ENCODE measurements at places on chromosomes 3 and 15.

- DNase-seq: no peak
Observed at GRCh38 chr15:24898715-24899272, 56.0 kb upstream of the SNRPN start.

- DNase-seq: peak; percentile 80
Observed at GRCh38 chr3:169813757-169814517, 1.2 kb upstream of the LRRC34 start.

GRCh38 chr15:91821458-91821857 lies 32.0 kb upstream of the SLCO3A1 start:
- DNase-seq: no peak

- DNase-seq: no peak
Observed at GRCh38 chr3:138072796-138073195, 42.6 kb downstream of the DZIP1L start.

DNA sequence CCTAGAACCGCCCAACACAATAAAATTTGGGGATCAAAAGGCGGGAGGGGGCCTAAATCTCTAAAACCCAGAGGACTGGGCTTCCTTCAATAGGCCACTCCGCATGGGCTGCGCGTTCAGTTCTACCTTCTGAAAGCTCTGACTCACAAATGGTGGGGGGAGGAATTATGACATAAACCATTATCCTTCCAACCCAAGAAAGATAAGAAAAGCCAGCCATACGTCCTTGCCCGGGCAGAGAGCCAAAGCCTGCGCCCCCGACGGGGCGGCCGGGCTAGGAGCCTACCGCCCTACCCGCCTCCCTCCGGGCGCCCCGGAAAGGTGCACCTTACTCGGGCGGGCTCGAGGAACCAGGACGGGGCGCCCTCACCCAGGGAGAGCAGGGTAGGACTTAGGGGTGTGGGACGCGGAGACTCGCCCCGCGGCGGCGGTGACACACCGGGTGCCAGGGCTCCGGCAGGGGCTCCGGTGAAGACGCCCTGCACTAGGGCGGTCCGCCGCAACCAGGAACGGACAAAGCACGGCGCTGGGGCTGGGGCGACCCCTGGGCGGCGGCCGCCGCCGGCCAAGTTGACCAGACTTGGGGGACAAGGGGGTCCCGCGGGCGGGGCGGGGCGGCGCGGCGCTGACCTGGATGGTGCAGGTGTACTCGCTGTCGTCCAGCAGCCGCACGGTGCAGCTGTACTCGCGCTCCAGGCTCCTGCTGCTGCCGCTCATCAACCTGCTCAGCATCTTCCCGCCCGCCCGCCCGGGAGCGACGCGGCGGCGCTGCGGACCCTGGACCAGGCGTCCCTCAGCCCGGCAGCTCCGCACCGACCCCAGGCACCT lies 534 bp downstream of the FRMD5 start:
- DNase-seq: peak; percentile 3

- no peak for DNase-seq
Observed at GRCh38 chr15:95226835-95227234, 995.5 kb downstream of the MCTP2 start.

DNA sequence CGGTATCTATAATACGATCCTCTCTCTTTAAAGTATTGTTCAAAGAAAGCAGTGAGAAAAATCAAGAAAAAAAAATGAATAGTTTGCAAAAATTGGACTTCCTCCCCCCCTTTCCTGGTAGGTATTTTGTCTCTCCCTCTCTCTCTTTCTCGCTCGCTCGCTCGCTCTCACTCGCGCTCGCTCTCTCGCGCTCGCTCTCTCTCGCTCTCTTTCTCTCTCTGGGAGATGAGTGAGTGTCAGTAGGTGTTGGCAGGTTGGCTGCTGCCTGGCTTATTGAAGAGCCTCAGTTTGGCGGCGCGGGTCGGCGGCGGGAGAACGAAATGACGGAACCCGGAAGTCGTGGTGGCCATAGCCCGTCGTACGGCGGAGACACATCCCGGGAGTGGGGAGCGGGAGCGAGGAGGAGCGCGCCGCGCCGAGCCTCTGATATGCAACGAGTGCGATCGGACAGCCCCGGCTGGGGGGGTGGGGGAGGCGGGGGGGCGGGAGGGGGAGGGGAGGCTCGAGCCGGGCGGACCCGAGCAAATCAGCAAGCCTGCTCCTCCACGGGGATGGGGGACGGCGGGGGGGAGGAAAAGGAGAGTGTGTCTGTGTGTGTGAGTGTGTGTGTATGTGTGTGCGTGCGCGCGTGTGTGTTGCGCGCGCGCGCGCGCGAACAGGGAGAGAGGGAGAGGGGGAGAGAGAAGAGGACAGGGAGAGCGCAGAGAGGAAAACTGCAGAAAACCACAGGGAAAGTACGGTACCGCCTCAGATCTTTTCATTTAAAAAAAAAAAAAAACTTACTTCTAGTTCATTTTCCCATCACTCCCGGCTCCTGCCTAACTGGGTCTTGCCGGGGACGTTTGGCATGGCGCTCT lies at the start of gene MEIS2:
TSS of gene MEIS2 (minus strand) at position 441 of the 857 bp plus-strand sequence. CDS start 1,083 bp downstream, outside the sequence.
- DNase-seq: no peak

DNA sequence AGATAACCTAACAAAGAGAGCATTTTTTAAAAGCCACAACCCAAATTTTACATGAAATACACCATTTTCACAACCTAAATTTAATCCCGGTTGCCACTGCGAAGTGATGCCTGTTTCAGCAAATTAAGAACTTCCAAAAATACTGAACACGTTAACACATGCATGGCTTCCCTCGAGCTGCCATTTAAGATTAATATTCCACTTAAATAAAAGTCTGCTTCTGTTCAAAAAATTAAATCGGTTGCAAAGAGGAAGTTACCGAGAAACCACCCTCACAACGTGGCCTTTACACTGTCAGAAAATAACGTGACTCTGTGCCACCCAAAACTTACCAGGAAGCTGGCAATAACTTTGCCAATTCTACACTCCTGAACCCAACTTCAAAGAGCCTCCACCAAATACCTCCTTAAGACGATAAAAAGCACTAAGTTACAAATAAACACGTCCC lies 1.2 kb downstream of the TBL1XR1 start:
- DNase-seq: no peak

DNA sequence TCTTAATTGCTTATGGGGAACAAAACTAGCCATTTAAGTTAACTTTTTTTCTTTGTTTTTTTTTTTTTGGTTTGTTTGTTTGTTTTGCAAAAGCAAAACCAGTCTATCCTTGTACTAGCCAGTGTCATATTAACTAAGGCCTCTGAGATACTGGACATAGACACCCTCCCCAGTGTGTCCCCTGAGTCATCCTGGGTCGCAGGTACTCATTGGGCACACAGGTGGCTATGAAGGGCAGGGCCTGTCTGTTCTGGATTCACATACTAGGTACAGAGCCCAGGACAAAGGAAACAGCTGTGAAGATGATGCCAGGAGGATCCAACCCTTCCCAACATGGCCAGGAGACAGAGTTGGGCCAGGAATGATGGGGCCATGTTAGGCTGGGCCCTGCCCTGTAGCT lies 318.1 kb downstream of the THSD4 start:
- no peak for DNase-seq

DNA sequence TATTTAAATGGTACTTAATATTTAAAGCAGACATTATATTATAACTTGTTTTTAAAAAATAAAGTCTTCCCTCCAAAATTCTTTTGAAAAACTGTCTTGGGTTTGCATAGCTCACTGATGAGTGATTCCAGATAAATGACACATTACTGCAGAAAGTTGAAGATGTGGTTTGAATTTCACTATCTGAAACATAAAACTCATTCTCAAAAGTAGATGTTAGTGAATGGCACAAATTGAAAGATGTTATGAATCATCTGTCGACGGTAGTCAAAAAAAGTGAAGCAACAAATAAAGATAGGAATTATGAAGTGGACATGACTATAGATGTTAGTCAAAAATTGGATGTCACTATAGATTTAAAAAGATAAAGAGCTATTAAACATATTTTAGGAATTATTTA lies 280.5 kb downstream of the GAP43 start:
- DNase-seq: no peak

DNA sequence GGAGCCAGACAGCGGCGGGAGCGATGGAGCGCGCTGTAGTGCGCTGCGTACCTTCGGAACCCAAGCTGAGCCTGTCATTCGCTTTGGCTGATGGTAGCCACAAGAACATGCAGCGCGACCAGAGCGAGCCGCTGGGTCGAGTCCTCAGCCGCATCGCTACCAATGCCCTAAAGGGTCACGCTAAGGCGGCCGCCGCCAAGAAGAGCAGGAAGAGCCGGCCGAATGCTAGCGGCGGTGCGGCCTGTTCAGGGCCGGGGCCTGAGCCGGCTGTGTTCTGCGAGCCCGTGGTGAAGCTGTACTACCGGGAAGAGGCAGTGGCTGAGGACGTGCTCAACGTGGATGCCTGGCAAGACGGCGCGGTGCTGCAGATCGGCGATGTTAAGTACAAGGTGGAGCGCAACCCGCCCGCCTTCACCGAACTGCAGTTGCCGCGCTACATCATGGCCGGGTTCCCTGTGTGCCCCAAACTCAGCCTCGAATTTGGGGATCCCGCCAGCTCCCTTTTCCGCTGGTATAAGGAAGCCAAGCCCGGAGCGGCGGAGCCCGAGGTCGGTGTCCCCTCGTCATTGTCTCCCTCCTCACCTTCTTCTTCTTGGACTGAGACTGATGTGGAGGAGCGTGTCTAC lies 498 bp downstream of the PDE12 start:
- DNase-seq: peak; percentile 21

DNA sequence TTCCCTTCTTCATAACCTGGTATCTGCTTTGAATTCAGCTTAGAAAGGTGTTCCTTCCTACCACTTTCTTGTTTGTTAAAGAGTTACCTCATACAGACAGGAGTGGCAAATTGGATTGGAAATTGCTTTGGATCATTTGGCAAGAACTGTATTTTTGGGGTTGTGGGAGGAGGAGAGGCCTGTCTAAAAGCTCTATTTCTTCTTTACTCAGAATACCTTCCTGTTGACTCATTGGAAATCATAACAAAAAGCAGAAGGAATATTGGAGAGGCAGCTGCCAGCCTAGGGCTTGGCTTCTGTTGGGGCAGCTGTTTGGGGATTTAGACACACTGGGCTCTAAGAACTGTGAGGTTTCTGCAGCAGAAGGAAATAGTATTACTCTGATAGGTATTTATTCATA lies 14.2 kb downstream of the IQGAP1 start:
- no peak for DNase-seq

GRCh38 chr3:47612178-47612577 lies 33.5 kb upstream of the CSPG5 start:
- no peak for DNase-seq
